ENCODE measurements at places on chromosomes 2 and 18.

GRCh38 chr18:74486119-74486849, 9.9 kb upstream of the CNDP2 start:
- no peak for DNase-seq

GRCh38 chr18:58852629-58853028, 12.0 kb upstream of the ZNF532 start:
- no peak for DNase-seq

- no peak for DNase-seq
These were observed 5.8 kb upstream of the IKZF2 start for GRCh38 chr2:213157242-213157641.

DNA sequence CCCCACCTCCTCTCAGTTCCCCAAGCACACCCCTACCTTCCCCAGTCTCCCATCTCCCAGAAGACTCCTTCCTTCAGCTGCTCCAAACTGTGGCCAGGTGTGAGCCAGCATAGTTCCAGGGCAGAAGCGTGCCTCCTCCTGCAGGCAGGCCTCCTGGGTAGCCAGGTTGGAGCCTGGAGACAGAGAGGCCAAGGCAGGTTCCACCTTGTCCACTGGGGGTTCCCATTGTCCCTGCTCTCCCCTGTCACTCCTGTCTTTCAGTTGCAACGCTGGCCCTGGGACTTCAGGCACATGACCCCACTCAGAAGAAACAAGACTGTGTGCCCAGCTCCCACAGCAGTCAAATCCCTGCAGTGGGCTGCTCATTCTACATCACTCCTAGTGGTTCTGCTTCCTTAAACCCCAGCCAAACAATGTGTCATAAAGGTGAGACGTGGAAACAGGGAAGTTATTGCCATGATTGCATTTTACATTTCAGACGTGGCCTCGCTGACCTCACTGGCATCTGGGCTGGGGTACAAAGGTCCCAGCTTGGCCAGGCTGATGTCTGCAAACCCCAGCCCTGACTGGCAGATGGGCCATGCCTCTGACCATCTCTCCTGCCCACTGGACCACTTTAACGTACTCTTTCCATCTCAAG, 96.5 kb upstream of the BOD1L2 start:
- no peak for DNase-seq

DNA sequence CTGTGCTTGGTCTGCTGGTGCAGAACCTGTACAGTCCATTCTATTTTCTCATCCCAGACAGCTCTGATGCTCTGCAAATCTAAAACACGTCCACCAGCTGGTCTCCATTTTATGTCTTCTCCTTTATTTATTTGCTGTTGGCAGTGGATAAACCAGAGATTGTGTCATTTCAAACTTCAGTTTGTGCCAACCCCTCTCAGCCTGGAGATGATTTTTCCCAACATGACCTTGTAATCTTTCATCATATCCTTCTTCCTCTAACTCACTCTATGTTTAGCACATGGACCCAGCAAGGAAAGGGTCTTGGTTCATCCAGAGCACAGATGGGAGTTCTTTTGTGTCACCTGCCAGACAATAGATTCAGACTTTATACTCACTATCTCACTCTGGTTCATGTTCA, 273.2 kb downstream of the MTX2 start:
- no peak for DNase-seq

GRCh38 chr18:10365021-10365500, 89.4 kb upstream of the APCDD1 start:
- DNase-seq: no peak

- DNase-seq: no peak
These were observed 205.4 kb downstream of the GALR1 start for GRCh38 chr18:77455004-77455403.

DNA sequence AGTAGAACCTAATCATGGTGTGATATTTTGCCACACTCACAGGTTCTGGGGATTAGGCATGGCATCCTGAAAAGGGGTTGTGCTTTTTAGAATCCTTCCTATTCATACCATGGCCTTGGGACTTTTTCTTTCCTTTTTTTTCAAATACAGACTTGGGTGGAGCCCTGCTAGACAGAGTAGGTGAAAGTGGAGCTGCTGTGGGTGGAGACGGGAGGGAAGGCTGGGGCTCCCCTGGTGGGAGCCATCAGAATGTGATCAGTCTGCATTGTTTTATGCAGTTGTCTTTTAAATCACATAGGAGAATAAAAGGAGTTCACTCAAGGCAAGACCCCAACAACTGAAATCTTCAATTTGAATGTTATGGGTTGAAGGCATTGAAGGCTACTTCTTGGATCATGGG, 130.2 kb downstream of the VAPA start:
- no peak for DNase-seq

DNA sequence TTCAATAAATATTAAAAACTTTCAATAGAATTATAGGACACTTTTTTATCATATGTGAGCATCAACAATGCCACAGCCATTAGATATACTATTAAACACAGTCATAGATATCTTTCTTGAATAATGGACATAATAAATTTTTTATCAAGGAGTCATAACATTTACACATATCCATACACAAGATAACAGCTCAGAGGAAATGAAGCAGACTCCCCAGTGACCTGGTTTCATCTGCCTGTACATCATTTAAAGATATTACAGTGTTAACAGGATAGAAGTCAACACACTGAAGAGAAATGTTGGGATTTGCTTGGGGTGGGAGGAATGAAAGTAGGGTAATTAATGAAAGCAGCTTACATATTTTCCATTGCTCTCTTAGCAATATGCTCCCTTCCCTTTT, 5.1 kb downstream of the SCG2 start:
- DNase-seq: no peak

DNA sequence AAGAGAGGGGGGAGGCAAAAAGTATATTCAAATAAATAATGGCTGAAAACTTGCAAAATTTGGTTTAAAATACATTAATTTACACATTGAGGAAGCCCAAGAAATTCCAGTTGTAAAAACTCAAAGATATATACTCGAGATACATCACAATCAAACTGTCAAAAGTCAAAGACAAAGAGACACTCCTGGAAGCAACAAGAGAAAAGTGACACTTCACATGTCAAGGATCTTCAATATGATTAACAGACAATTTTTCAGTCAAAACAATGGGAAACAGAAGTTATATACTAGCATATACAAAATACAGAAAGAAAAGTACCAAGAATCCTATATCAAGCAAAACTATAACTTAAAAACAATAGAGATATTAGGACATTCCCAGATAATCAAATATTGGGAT, 170.2 kb downstream of the CCDC178 start:
- no peak for DNase-seq

GRCh38 chr2:166238176-166238575, 110.4 kb upstream of the SCN1A start:
- no peak for DNase-seq

GRCh38 chr2:18153741-18154140, 275.3 kb downstream of the KCNS3 start:
- DNase-seq: no peak

GRCh38 chr18:13378150-13378549, 159.6 kb downstream of the LDLRAD4 start:
- no peak for DNase-seq

GRCh38 chr2:203498161-203498560, 36.9 kb downstream of the RAPH1 start:
- DNase-seq: no peak

- DNase-seq: no peak
These were observed 247.6 kb downstream of the SLC4A3 start for GRCh38 chr2:219875036-219875435.

DNA sequence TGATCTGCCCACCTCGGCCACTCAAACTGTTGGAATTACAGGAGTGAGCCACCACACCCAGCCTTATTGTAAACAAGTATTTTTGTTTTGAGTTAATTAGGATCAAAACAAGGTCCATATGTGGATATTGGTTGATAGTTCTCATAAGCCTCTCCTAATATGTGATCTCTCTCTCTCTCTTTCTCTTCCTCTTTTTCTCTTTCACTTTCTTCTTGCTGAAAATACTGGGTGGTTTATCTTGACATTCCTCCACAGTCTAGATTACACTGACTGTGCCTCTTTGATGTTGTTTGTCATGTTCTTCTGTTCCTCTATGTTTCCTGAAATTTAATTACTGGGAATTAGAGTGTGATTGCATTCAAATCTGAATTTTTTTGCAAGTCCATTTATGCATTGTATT, 547.5 kb upstream of the NRXN1 start:
- DNase-seq: no peak

Measured in stimulated activated CD8-positive, alpha-beta memory T cell treated with anti-CD3 and anti-CD28 coated beads, Interleukin-4, amount 100 ng/mL, for 4 hours (primary cell).